H1 (cell line): ENCODE measurements at places on chromosomes 6 and 20. TPM values are rescaled to one million over a fixed set of nuclear protein-coding genes. Genes with fewer than 3 reads are reported as not detected.

- H3K36me3 ChIP-seq, result no peaks in the 10 kb centered on the region
- no peaks in the 10 kb centered on the region for H3K4me1 ChIP-seq
- no peak overlapping the region for H3K4me3 ChIP-seq
- no peak for DNase-seq
- no peaks in the 10 kb centered on the region for H3K27me3 ChIP-seq
- H3K27ac ChIP-seq, result no peak overlapping the region
Observed at GRCh38 chr6:115894426-115894992, 166.2 kb downstream of the FRK start.

- H3K4me3 ChIP-seq, result no peak within 1 kb of the TSS
- no peaks in the 10 kb centered on the region for H3K4me1 ChIP-seq
- no peak within 1 kb of the TSS for H3K27ac ChIP-seq
Observed at GRCh38 chr20:24948939-24949679, at the start of gene CST7. Gene CST7, plus strand, starts transcription at chr20:24949269. Its CDS starts 237 bp downstream, at chr20:24949506.

- no peak for DNase-seq
- no peaks in the 10 kb centered on the region for H3K36me3 ChIP-seq
- H3K27me3 ChIP-seq, result no peaks in the 10 kb centered on the region
- no peak overlapping the region for H3K27ac ChIP-seq
- no peak overlapping the region for H3K4me3 ChIP-seq
Observed at GRCh38 chr20:5714261-5715041, 35.8 kb upstream of the SHLD1 start.

- H3K27ac ChIP-seq, result no peak overlapping the region
- no peaks in the 10 kb centered on the region for H3K4me1 ChIP-seq
Observed at GRCh38 chr20:56202493-56203077, 45.9 kb upstream of the MC3R start.

DNA sequence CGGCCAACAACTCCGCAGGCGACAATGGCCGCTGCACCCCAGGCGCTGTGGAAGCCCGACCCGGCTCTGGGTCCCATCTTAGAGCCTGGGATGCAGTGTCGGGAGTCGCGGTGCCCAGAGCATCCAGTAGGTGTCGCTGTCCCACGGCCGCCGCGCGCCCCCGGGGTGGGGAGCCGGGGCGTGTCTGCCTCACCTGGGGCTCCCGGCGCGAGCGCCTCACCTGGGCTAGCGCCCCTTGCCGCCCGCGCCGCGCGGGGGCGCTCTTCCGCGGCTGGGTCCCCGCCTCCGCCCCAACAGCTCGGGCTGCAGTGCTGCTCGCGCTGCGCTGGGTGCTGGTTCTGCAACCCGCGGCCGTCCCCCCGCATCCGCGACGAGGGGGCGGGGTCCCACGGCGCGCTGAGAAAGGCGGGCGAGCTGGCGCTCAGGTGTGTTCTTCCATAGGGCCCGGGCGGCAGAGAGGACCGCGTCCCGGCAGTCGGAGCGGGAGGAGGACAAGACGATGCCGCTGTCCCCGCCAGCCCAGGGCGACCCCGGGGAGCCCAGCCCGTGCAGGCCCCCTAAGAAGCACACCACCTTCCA lies at the start of gene CRYBG1:
CRYBG1 (plus strand) TSS at position 308 of the 579 bp plus-strand sequence; CDS start at position 500, 192 bp downstream.
- H3K4me3 ChIP-seq, result peak within 1 kb of the TSS; percentile 75
- no peaks in the 10 kb centered on the region for H3K4me1 ChIP-seq
- H3K27me3 ChIP-seq, result peaks cover 10% of the 10 kb centered on the region
- peak; percentile 99 for DNase-seq
- H3K27ac ChIP-seq, result no peak within 1 kb of the TSS

- no peak for DNase-seq
- no peak overlapping the region for H3K27ac ChIP-seq
- H3K36me3 ChIP-seq, result no peaks in the 10 kb centered on the region
- no peak overlapping the region for H3K4me3 ChIP-seq
Observed at GRCh38 chr6:39407446-39407993, 85.0 kb upstream of the KCNK16 start.

- H3K36me3 ChIP-seq, result peaks cover 24% of the 10 kb centered on the region
- H3K27ac ChIP-seq, result no peak overlapping the region; the same call in 1 of the 2 replicates
- H3K27me3 ChIP-seq, result no peaks in the 10 kb centered on the region
- no peak for DNase-seq
Observed at GRCh38 chr6:3022765-3023662, 23.3 kb downstream of the NQO2 start.

DNA sequence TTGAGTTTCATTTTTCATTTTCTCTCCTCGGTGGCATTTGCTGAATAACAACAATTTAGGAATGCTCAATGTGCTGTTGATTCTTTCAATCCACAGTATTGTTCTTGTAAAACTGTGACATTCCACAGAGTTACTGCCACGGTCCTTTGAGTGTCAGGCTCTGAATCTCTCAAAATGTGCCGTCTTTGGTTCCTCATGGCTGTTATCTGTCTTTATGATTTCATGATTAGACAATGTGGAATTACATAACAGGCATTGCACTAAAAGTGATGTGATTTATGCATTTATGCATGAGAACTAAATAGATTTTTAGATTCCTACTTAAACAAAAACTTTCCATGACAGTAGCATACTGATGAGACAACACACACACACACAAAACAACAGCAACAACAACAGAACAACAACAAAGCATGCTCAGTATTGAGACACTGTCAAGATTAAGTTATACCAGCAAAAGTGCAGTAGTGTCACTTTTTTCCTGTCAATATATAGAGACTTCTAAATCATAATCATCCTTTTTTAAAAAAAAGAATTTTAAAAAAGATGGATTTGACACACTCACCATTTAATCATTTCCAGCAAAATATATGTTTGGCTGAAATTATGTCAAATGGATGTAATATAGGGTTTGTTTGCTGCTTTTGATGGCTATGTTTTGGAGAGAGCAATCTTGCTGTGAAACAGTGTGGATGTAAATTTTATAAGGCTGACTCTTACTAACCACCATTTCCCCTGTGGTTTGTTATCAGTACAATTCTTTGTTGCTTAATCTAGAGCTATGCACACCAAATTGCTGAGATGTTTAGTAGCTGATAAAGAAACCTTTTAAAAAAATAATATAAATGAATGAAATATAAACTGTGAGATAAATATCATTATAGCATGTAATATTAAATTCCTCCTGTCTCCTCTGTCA lies 88.1 kb downstream of the SNAP25 start:
- H3K27ac ChIP-seq, result no peak overlapping the region
- H3K4me3 ChIP-seq, result no peak overlapping the region
- no peaks in the 10 kb centered on the region for H3K4me1 ChIP-seq
- DNase-seq, result no peak
- H3K36me3 ChIP-seq, result no peaks in the 10 kb centered on the region

DNA sequence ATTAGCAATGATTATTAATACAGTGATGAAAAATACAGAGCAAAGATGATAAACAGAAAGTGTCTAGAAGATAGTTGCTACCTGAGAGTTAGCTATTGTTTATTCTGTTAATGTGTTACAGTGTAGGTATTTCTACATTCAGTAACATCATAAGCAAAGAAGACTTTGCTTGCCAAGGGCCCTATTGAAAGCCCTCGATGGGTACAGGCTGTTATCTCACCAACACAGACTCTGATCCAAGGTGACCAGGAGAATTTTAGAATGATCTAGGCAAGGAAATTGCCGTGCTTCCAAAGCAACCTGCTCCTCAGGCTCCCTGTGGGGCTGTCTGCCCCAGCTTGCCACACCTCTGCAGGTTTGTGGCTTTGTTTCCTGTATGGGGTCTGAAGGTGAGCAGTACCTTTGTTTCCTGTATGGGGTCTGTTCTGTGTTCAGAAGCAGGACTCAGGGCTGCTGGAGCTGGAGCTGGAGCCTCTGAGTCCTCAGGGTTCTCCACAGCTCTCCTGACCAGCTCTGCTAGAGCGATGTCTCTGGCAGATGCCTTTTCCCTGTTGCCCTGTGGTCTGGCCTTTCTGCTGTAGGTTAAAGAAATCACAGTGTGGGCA lies 32.5 kb downstream of the PHACTR3 start:
- no peaks in the 10 kb centered on the region for H3K4me1 ChIP-seq
- no peaks in the 10 kb centered on the region for H3K36me3 ChIP-seq
- no peak overlapping the region for H3K4me3 ChIP-seq
- H3K27me3 ChIP-seq, result no peaks in the 10 kb centered on the region
- no peak overlapping the region for H3K27ac ChIP-seq

Gene MYB
- 7.6 and 9.2 TPM in 2 replicates for total RNA-seq

Gene TTLL9
- not detected in 2 replicates for total RNA-seq
